ENCODE measurements at places on chromosomes 7 and 10.

DNA sequence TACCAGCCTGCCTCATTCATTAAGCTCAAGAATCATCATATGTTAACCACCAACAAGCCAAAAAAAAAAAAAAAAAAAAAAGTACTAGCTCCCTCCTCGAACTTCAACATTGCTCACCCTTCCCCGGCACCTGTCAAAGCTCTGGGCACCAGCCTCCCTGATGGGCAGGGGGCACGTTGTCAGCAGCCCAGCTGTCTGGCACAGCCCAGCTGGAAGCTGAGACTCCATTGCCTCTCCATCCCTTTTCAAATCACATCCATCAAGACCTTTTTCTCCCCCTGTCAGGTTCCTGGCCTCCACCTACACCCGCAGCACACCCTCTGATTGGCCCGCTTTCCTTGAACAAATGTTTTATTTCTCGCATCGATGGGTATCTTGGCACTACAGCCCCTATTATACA lies 913.3 kb upstream of the AUTS2 start:
- DNase-seq = no peak

DNA sequence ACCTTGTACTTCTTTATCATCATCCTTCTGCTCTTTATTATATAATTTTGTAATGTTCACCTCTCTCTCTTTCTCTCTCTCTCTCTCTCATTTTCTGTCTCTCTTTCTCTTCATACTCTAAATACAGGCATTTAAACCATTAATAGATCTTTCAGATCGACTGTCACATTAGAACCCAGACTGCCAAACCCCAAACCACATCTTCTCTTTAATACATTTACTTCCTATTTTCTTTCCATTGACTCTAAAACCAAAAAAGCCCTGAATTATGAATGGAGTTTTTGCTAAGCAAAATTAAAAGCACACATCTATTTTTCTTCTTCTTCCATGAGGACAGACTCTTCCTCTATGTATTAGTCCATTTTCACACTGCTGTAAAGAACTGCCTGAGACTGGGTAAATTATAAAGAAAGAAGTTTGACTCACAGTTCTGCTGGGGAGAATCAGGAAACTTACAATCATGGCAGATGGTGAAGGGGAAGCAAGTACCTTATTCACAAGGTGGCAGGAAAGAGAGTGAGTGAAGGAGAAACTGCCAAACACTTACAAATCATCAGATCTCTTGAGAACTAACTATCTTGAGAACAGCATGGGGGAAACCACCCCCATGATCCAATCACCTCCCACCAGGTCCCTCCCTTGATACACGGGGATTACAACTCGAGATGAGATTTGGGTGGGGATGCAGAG lies 272.7 kb upstream of the MGMT start:
- no peak for DNase-seq

- no peak for DNase-seq
Measured at GRCh38 chr10:17001961-17002749, 127.5 kb downstream of the CUBN start.

- no peak for DNase-seq
Measured at GRCh38 chr7:108442039-108442568, 14.1 kb downstream of the NRCAM start.

GRCh38 chr10:119205894-119206602 lies 1.3 kb upstream of the GRK5 start:
- no peak for DNase-seq

- DNase-seq = no peak
Measured at GRCh38 chr10:69684981-69685353, 54.9 kb downstream of the FAM241B start.

DNA sequence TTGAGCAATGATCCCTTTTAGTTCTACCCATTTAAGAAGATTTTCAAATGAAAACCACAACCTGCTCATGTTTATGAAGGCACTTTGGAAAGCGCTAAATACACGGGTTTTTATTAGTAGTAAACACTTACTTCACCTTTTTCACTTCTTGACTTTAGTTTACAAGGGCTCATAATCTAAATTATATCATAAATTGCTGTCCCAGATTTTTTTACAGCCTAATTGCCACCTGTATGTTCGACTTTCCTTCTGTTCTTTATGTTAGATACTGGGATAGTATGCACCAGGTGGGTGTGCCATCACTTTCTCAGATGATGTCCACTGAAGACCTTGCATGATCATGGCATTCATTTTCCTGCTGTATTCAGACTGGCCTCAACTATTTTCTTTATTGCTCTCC lies 22.5 kb downstream of the CFTR start:
- no peak for DNase-seq

- no peak for DNase-seq
Measured at GRCh38 chr7:34070511-34071323, 165.4 kb downstream of the BMPER start.

- no peak for DNase-seq
Measured at GRCh38 chr7:121442845-121443244, 46.7 kb upstream of the FAM3C start.

DNA sequence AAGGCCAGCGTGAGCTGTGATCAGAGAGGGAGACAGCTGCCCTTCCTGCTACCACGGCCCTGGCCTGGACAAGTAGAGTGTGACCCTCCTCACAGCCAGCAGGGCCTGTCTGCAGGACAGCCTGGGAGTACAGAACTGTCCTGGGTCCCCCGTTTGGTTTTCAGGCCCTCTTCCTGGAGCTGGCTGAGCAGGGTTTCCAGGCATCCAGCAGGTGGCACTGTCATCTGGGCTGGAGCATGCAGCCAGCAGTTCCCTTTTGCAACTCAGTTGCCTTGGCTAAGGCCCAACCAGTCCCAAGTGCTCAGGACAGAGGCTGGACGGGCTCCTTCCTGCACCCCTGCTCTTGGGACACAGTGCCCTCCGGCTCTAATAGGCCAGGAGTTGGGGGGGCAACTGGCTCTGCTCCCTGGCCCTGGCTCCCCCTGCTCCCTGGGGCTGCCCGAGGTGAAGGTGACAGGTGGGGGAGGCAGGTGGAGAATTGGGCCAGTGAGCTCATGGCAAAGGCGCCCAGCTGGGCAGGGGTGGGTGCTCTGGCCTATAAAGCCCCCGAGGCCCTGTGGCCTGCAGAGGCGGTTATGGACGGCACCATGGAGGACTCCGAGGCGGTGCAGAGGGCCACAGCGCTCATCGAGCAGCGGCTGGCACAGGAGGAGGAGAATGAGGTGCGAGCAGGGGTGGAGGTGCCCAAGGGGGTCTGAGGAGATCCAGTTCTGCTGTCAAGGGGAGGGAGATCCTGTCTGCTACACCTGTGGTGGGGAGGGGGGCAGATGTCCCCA lies at the start of gene ANKRD2:
Gene ANKRD2 (plus strand): TSS at position 566 of the 776 bp plus-strand sequence. CDS start 10 bp downstream, at position 576.
- peak; percentile 86 for DNase-seq

DNA sequence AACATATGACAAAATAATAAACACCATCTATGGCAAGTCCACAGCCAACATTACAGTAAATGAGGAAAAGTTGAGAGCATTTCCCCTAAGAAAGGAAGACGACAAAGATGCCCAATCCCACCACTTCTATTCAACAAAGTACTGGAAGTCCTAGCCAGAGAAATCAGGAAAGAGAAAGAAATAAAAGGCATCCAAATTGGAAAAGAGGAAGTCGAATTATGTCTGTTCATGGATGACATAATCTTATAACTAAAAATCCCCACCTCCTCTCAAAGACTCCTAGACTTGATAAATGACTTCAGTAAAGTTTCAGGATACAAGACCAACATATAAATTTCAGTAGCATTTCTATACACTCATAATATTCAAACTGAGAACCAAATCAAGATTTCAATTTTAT lies 288.5 kb upstream of the POT1 start:
- no peak for DNase-seq

DNA sequence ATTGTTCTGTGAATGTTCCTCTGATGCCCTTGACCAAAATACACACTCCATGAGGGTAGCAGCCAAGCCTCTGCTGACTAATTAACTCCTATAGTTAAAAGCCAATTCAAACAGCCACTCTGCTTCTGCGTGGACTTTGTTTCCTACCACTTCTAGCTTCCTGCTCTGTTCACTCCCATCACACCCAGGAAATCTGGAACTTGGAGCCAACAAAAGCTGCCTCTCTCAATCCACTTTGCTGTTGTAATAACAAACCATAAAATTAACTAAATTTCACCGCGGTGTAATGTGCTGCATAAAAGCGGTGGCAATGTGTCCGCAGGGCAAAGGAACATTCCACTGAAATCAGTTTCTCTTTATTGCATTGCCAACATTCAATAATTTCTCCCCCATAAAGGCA lies 239.5 kb downstream of the PLXNA4 start:
- no peak for DNase-seq

DNA sequence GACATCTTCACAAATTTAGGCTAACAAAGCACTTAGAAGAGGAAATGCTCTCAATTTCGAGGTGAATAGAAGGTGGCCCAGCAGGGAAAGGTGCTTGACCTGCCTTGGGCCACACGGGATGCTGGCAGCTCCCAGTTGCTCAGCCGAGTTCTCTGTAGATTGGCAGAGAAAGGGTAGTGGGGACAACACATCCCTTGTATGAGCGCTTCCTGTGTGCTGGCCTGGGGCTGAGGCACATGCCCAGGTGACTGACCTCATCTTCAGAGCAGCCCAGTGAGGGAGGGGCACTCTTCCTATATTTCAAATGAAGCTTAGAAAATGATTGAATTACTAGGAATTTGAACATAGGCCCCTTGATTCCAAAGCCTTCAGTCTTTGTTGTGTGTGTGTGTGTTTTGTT lies 20.2 kb downstream of the BAG3 start:
- DNase-seq = no peak

DNA sequence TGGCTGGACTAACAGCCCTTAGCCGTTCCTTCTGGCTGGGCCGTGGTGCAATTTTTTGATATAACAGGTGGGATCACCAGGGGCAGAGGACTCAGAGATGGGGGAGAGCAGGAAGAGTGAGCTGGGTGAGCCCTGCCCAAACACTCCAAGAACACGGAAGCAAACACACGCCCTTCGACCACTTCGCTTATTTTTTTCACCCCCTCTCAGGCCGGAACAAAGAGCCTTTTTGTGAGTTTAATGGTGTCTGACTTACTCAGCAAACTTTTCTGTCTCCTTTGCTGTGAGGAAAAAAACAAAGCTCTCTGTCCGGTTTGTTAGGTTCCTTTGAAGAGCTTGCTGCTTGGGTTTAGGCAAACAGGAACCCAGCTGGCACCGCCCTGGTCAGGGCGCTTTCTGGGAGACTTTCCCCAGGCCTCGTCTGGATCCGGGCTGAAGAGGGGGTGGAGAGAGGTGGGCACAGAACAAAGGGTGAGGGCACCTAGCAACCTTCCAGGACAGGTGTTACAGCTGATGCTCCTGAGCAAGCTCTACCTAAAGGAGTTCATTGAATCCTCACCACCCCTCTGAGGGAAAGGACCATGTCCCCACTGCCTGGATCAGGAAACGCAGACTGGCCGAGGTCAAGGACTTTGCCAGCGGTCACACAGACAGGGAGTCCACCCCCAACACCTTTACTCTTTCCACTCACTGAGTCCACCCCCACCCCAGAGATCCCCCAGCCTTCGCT lies 23.3 kb downstream of the CALML3 start:
- DNase-seq = no peak

- no peak for DNase-seq
Measured at GRCh38 chr10:23079700-23080099, 15.7 kb upstream of the MSRB2 start.

DNA sequence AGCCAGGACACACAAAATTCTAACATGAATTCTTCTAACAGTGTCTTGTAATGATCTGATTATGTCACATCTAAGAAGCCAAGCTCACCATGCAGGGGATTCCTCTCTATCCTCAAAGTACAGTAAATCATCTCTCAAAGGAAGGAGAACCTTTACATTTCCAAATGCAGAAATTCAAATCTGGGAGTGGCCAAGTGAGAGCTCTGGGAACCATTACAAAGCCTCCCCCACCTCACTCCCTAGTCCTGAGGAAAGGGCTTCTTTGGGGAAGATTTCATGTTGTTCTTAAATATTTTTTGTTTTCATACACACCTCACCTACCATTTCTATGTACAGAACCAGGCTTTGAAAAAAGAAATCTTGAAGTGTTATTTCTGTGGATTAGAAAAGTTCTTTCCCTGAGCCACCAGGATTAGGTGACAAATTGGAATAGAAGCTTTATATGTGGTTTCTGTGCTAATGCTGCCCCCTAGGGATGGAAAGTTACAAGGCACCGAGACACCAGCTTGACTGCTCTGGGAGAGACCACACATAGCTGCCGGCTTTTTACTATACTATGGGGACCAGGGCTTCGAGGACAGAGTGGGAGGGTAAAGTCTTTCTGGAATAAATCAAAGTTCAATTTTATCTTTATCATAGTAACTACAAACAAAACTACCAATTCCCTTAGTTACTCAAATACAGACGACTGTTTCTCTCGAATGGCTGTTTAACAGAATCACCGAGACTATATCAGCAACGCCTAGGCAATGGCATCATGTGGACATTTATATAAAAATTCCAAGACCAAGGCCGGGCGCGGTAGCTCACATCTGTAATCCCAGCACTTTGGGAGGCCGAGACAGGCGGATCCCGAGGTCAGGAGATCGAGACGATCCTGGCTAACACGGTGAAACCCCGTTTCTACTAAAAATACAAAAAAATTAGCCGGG lies 116.1 kb downstream of the RNF216 start:
- peak; percentile 77 for DNase-seq

DNA sequence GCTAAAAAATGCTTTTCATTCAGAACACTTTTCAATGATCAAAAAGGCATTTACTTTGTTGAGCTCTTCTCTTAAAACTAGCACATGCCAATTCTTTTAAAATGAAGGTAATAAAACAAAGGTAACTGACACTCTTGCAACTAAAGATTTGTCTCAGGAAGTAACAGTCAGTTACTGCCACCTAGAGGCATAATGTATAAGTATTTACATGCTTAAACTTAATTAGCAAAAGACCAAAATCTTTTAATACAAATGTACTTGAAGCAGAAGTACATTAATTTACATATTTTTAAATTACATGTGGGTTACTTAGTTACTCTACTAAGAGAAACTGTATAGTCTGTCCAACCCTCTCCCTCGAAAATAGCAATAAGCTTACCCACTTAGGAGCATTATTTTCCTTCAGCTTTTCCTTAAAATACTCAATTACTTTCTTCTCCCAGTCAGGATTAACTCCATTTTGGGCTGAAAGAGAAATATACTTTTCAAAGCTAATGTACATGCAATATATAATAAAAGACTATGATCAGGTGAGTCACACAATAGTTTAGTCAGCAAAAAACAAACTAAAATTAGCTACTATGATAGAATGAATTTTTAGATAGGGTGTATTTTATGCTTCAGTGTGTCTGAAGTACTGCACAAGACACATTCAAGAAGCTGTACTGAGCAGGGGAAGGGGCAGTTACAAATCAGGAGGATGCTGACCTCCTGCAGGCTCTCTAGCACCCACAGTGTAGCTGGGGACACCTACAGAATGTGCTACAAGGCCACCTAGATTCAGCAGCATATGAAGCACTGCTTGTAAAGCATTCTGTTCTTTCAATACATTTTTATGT lies 13.0 kb downstream of the MCMBP start:
- peak; percentile 28 for DNase-seq

GRCh38 chr10:49394933-49395740 lies 752 bp downstream of the DRGX start:
- no peak for DNase-seq

DNA sequence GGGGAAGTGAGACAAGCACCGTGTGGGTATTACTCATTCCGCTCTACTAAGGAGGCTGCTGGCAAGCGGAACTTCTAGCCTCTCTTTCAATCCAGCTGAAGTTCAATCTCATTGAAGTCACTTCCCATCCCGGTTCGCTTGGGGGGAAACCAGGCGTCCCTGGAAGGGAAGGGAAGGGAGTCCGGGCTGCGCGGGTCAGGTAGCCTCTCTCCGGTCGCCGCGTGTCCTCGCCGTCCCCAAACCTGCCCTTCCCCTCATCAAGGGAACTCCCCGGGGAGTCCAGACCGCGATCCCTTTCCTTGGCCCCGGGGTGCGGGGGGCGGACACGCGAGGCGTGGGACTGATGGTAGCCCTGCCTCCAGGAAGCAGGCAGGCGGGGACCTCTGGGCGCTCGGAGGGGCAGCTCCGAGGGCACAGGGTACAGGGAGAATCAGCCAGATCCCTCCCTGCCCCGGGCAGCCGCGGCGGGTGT lies 598 bp upstream of the ZEB1 start:
- DNase-seq = peak; percentile 16
